Cardiac septum (tissue), 1 donor: ENCODE measurements at places on chromosomes 5 and 9. TPM values are rescaled to one million over a fixed set of nuclear protein-coding genes. Genes with fewer than 3 reads are reported as not detected.

The SLC34A3 gene
- not detected for total RNA-seq

The IL31RA gene
- total RNA-seq, result 1.3 TPM

- no peak for DNase-seq
Measured at GRCh38 chr5:151019331-151019730, 1.1 kb upstream of the GPX3 start.

GRCh38 chr5:1886846-1887587 lies 4.3 kb upstream of the IRX4 start:
- DNase-seq, result no peak
